Nephron progenitor cell (in vitro differentiated cells): ENCODE measurements at places on chromosomes 3 and 15.

DNA sequence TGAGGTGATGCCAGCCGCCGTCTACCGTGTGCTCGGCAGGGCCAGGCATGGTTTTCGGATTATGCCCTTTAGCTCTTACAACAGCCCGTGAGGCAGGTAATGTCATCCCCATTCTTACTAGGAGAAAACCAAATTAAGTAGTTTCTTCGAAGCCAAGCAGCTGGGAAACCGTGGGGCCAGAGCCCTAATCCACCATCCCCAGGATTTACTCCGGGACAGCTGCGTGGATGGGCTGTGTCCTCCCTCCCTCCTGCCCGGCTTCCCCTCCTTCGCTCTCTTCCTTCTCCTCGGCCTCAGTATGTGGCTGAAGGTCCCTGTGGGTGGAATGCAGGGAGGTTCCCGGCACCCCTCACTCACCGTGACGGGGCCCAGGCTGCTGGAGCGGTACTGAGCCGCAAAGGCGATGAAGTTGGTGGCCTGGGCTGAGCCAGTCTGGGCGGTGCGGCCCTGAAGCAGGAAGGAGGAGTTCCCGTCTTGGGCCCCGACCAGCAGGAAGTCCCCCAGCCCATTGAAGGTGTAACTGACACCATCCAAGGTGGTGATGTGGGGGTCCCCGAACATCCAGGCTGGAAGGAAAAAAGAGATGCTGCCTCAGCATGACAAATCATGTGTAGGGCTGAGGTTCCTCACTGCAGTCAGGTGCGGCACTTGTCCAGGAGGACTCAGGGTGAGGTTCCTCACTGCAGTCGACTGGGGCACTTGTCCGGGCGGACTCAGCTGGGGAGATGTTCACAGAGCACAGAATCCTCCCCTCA lies 42.5 kb downstream of the MUC20 start:
- no peak for DNase-seq

GRCh38 chr3:124587053-124587408 lies 143.2 kb upstream of the UMPS start:
- DNase-seq = no peak

GRCh38 chr3:146884296-146884695 lies 279.1 kb upstream of the PLSCR5 start:
- no peak for DNase-seq

- no peak for DNase-seq
Observed at GRCh38 chr15:48176957-48177356, 1.1 kb downstream of the MYEF2 start.

DNA sequence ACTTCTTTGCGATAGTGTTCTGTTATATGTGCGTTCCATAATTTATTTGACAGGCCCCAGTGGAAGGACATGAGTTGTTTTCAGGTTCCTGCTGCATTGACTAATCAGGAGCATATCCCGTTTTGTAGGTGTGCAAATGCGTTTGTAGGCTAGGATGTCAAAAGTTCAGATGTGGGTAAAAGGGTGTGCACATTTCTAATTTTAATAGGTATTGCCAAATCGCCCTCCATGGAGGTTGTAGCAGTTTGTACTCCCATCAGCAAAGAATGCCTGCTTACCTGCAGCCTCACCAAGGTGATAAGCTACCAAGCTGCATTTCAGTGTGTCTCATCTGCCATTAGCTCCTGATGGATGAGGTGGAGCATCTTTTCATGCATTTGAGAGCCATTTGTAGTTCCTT lies 36.3 kb downstream of the KLF13 start:
- no peak for DNase-seq

GRCh38 chr3:32083702-32084270 lies 22.6 kb upstream of the GPD1L start:
- DNase-seq = no peak

GRCh38 chr3:14467814-14468620 lies 65.6 kb downstream of the SLC6A6 start:
- peak; percentile 71 for DNase-seq

DNA sequence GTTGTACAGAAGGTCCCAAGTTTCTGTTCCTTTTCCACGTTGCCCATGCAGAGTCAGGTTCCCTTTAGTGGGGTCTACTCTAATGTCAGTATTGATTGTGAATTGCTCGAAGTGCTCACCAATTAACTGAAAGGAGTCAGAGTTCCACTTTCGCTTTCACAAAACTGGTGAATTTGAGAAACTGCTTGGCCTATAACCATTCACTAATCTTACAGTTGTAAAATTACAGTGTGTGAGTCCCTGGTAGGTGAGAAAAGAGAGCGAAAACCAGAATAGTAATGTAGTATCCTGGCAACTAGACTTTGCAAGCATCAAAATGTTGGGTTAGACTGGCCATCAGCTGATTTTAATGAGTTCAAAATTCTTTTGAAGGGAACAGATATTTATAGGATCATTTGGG lies 237.5 kb upstream of the CHRM5 start:
- no peak for DNase-seq

DNA sequence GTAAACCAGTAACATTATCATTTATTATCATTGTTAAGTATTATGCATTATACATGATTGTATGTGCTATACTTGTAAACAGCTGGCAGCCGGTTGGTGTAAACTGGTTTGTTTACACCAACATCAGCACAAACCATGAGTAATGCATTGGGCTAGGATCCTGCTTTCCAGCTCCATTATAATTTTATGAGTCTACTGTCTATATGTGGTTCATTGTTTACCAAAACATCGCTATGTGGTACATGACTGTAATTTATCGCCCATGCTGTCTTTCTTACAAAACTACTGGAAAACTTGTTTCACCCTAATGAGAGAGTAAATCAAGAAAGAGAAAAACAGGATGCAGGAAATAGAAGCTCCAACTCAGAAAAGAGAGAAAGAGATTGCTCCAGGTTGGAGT lies 224.8 kb upstream of the CBLB start:
- DNase-seq = no peak
